ENCODE measurements at places on chromosomes 13 and 19.

GRCh38 chr13:94088742-94089141 is 390.7 kb downstream of the DCT start:
- DNase-seq: no peak

DNA sequence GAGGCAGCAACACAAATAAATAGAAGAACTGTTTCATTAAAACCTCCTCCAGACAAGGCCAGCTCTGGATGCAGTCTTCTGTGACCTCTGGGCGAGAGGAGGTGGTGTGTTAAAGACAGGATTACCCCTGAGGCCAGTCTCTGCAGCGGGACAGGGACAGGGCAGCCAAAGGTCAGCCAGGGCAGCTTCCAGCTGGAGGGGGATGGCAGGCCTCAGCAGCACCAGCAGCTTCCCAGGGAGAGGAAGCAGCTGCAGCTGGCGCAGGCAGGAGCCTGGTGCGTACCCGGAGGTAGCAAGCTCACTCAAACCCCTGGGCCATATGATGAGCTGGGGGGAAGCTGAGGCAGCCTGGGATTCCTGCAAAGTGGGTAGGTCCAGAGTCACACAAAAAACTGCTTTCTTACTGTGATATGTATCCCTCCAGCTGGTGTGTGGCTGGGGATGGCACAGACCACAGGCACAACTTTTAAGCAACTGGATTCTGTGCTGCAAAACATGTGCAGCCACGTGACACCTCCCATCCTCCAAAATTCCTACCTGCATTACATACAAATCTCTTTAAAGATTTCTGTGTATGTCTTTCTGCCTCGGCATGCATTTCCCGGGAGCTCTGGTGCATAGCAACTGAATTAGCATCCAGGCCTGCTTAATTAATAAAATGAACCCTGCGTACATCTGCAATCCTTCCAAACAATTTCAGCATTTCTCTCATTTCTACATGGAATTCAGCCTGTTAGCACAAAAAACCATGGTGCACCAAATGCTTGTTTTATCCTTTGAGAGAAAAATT is 238.3 kb upstream of the MAB21L1 start:
- DNase-seq: no peak

DNA sequence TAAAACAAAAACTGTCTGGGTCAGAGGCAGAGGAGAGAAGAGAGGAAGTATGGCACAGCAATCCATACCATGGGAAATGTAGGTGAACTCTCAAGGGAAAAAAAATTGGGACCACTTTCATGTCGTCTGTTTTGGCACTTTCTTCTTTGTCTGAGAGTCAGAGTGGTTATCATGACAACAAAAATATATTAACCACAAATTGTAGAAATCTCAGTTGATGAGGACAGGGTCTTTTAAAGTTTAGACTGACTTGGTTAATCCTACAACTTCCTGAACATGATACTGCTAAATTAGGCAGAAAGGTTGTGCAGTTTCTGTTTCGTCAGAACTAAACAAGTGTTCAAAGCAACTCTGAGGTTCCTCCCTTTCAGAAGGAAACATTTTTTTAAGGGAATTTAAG is 15.2 kb downstream of the KLF5 start:
- DNase-seq: no peak

DNA sequence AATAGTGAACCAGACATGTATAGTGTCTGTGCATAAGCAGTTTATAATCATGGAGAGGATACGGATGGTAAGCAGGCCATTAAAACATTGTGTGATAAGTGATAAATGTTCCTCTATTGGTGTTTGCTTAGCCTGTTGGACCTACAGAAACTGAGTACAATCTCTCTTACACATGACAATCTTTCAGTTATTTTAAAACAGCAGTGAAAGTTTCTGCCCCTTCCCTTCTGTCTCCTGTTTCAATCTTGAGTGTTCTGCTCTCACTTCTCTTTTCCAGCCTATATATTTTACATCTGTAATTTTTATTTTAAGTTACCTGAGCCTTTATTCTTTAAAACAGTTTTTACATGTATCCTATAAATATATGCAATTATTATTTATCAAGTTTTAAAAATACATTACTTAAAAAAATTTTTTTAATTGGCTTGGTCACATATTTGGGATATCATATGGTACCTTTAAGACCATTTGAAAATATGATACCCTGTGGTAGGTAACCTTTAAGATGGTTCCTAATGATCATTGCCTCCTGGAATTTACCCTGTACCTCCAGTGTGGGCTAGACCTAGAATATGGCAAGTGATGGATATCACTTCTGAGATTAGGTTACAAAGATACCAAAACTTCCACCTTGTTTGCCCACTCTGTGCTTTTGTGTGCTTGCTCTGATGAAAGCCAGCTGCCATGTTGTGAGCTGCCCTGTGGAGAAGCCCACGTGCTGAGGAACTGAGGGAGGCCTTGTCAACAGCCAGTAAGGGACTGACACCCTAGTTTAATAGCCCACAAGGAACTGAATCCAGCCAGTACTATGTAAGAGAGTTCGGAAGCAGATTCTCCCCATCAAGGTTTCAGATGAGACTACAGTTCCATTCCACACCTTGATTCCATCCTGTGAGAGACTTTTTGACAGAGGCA is 99.3 kb downstream of the DHRS12 start:
- DNase-seq: no peak

DNA sequence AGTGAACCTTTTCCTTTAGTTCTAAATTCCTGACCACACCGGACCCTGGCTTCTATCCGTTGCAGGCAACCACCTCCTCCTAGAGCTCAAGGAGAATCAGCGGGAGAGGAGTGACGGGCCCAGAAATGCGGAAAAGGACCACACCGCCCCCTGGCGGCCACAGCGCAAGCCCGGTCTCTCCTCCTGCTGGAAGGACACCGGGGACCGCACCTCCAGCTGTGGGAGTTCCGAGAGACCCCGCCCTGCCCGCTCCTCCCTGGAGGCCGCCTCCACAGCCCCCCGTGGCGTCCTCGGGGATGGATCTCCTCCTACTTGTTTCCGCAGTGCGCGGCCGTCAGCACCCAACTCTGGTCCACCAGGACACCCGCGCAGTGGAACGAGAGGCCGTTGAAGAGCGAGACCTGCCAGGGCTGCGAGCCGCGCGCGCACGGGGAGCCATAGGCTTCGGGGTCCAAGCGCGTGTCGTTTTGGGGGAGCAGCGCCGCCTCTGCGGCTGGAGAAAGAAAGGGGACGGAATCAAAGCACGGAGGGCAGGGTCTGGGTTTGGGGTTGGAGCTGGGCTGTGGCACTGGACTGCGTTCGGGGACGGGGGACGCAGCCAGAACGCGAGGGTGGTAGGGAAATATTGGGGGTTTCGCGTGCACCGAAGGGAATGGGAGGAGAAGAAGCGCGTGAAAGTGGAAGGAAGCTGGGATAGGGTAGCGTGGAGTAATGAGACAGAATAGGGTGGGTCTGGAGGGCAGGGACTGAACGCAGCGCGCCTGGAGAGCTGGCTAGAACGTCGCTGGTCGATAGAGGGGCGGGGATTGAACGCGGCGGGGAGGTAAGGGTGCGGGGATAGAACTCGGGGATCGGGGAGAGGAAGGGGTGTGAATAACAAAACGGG is 2.5 kb downstream of the KLK10 start:
- peak; percentile 55 for DNase-seq

DNA sequence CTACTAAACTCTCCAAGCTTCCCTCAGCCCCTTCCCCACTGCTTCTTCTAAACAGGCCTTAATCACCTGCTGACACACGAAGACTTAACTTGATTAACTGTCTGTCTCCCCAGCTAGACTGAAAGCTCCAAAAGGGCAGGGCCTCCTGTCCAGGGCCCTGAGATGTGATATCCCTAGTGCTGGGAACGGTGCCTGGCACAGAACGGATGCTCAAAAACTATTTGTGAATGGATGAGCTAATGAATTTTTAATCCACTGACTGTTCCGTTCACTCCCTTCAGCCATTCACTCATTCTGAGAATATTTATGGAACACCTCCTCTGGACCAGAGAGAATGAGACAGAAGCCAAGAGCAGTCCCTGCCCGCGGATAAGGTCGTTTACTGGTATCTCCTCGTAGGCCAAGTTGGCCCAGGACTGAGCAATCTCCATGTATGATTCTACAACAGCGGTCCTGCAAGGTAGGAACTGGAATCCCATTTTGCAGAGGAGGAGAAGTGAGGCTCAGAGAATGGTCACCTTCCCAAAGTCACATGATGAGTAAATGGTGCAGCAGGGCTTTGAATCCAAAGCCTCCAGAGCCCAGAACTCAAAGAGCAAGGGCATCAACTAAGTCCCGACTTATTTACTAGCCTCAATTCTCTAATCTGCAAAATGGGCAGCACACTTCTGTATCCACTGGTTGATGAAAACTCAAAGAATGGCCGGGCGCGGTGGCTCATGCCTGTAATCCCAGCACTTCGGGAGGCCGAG is 3.4 kb downstream of the DMWD start:
- no peak for DNase-seq

DNA sequence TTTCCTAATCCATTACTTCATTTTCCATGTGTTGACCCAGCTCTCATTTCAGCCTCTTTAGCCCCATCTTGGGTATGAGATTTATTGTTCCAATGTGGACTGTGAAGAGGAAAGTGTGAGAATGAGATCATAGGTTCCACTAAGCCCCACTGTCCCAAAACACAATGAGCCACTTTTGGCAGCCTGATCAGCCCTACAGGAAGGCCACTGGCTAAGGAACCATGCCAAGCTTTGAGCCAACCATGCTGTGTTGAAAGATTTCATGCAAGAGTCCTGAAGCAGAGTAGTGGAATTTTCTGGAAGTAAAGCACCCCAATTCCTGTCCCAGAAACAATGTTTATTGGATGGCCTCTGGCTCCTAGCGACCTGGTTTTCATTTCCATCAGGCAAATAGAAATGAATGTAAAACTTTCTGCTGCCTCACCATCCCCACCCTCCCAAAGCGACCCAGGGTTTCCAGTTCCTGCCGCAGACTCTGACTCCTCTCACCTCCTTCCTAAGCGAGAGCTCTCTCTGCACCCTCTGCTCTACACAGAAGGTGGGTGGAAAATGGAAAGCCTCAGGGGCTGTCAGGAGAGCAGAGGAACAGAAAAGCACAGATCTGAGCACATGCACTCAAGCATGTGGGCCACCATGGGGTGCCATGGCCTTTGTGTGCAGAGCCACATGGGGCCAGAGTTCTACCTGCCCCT is 73.1 kb downstream of the KCTD12 start:
- DNase-seq: no peak

DNA sequence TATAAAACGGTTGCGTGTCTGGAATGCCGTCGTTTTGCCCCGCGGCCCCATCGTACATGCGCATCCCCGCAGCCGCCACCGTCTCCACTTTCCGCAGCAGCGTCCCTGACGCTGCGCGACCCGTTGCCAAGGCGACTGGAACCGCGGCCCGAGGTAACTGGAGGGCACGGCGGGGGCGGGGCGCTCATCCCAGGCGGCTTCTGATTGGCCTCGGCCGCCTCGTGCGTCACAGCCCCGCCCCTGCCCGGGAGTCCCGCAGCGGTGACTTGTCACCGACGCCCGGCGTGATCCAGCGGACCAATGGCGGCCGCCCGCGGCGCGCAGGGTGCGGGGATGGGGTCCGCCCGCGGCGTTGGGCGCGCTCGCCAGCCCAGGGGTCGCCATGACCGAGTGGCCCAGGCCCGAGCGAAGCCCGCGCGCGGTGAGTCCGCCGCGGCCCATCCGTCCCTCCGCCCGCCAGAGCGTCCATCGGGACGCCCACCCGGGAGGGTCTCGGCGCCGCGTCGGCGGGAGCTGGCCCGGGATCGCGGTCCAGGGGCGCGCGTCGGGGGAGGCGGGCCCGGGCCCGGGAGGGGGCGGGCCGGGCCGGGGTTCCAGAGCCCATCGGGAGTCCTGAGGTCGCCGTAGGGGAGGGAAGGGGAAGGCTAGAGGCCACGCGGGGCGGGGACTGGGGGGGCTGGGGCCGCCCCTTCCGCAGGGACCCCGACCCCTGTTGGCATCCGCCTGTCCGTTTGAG is at the start of gene ZSCAN1:
ZSCAN1 (plus strand) TSS at position 285 of the 736 bp plus-strand sequence. CDS start 3,812 bp downstream, outside the sequence.
- DNase-seq: no peak

- no peak for DNase-seq
These were observed 53.5 kb upstream of the ALOX5AP start for GRCh38 chr13:30681843-30682242.

GRCh38 chr19:43651758-43652545 is 12.3 kb upstream of the CADM4 start:
- peak; percentile 27 for DNase-seq

DNA sequence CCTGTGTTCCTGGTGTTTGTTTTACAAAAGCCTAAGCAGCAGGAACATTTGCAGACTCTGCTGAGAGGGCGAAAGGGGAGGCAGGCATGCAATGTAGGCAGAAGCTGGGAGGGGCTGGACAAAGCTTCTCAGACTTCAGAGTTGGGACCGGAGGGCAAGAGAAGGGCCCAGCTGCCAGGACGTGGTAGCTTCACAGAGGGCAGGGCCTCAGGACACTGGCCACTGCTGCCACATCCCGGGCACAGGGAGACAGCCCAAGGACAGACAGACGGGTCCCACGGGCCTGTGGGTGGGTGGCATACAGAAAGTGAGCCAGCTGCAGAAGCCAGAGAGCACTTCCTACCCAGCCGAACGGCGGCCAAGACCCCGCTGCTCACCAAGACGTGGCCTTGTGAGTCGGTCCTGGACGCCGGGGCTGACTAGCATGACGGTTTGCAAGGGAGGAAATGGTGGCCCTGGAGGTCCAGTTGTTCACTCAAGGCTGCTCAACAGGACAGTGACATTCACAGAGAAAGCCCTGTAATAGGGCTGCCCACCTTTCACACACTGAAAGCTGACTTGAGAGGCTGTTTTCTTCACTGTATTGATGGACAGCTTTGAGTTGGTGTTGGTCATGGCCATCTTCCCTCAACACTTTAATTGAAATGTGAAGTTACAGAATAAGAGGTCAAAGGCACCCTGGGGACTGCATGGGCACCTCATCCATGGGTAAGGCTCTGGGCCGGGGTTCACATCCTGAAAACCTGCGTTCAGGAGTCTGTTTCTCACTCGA is 23.7 kb upstream of the TFDP1 start:
- DNase-seq: no peak

GRCh38 chr19:39410017-39410830 is 2.2 kb upstream of the PLEKHG2 start:
- no peak for DNase-seq

All from activated CD4-positive, alpha-beta T cell treated with anti-CD3 and anti-CD28 coated beads, Interleukin-2, amount 50 U/mL, for 24 hours (primary cell).